ENCODE measurements at places on chromosomes 3 and 15. TPM values are rescaled to one million over a fixed set of nuclear protein-coding genes. Genes with fewer than 3 reads are reported as not detected.

Gene DUOXA2
- total RNA-seq = not detected

Gene CCDC174
- total RNA-seq = 17.7 TPM

Gene CCDC54
- total RNA-seq = not detected

Gene CD80
- total RNA-seq = 0.18 TPM

Gene TBC1D23
- total RNA-seq = 36.5 TPM

Gene SUSD5
- total RNA-seq = 4.4 TPM

Gene MAPKBP1
- total RNA-seq = 25.4 TPM

Gene EOMES
- 0.41 TPM for total RNA-seq

Gene ALDH1L1
- 32.5 TPM for total RNA-seq

Gene P2RY14
- 1.1 TPM for total RNA-seq

Gene PLSCR1
- total RNA-seq = 82.3 TPM

Gene TEX9
- total RNA-seq = 22.9 TPM

Gene PAQR5
- 32.4 TPM for total RNA-seq

Gene AADAC
- total RNA-seq = 0.12 TPM

Gene PLOD2
- total RNA-seq = 93.2 TPM

Gene RPL14
- total RNA-seq = 316 TPM

Gene LACTB
- 11.8 TPM for total RNA-seq

Gene FOXB1
- total RNA-seq = not detected

Gene SETMAR
- 18.6 TPM for total RNA-seq

Gene CAMK2N2
- total RNA-seq = 0.70 TPM

Gene ALDH1A3
- total RNA-seq = 8.0 TPM

Gene TRH
- total RNA-seq = 0.35 TPM

Gene CHRM5
- total RNA-seq = not detected

Gene NEO1
- total RNA-seq = 63.4 TPM

Gene PTPRG
- 135 TPM for total RNA-seq

Gene USP13
- total RNA-seq = 19.8 TPM

Gene METTL6
- total RNA-seq = 35.4 TPM

Gene MNS1
- total RNA-seq = 2.5 TPM

Gene CORO2B
- total RNA-seq = 7.2 TPM

Gene TMEM108
- total RNA-seq = 1.8 TPM

Gene CD47
- 54.0 TPM for total RNA-seq

Gene SIDT1
- total RNA-seq = 4.7 TPM

Gene NEK10
- 11.1 TPM for total RNA-seq

Gene FBXL2
- 25.0 TPM for total RNA-seq

Gene RTP1
- not detected for total RNA-seq

Gene ADIPOQ
- 2.5 TPM for total RNA-seq

Gene SLC51B
- 1.5 TPM for total RNA-seq

Gene CISH
- 36.6 TPM for total RNA-seq

Gene SLC6A1
- 1.6 TPM for total RNA-seq

Gene PRSS50
- total RNA-seq = 0.99 TPM

Gene LNP1
- 5.1 TPM for total RNA-seq

Gene TMC3
- not detected for total RNA-seq

Gene TF
- total RNA-seq = 4.5 TPM

Gene GABRG3
- 0.82 TPM for total RNA-seq

Gene CLDND1
- total RNA-seq = 80.9 TPM

Gene AADACL2
- not detected for total RNA-seq

Gene IFT57
- 76.0 TPM for total RNA-seq

Gene ALCAM
- total RNA-seq = 60.4 TPM

Gene CCR3
- total RNA-seq = 0.47 TPM

Gene WDR48
- total RNA-seq = 58.6 TPM

Gene SH2D7
- total RNA-seq = not detected

Gene SNAPC5
- 15.7 TPM for total RNA-seq
